NCI-H1417 treated with DMSO at 0.1 percent for 48 hours (cell line): ENCODE measurements at places on chromosomes 16 and 17.

DNA sequence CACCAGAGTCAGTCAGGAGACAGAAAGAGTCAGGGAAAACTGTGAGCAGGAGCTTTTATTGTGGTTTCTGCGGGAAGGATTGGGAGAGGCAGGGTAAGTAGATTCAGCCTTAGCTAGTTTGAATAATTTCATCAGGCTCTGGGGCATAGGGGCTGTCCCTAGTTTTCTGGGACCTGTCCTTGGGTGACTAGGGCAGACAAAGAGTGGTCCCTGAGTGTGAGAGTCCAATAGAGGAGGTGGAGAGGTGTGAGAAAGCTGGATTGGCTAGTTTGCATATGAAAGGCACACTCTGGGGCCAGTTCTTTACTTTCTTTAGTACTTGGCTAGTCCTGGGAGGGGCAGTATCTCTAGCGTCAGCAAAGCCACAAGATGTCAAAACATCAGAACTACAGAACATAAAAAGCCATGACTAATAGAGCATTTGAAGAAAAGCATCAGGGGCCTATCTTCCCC, 255.6 kb downstream of the HS3ST3A1 start:
- DNase-seq, result no peak

GRCh38 chr16:48612611-48613010, 2.6 kb upstream of the N4BP1 start:
- no peak for DNase-seq

DNA sequence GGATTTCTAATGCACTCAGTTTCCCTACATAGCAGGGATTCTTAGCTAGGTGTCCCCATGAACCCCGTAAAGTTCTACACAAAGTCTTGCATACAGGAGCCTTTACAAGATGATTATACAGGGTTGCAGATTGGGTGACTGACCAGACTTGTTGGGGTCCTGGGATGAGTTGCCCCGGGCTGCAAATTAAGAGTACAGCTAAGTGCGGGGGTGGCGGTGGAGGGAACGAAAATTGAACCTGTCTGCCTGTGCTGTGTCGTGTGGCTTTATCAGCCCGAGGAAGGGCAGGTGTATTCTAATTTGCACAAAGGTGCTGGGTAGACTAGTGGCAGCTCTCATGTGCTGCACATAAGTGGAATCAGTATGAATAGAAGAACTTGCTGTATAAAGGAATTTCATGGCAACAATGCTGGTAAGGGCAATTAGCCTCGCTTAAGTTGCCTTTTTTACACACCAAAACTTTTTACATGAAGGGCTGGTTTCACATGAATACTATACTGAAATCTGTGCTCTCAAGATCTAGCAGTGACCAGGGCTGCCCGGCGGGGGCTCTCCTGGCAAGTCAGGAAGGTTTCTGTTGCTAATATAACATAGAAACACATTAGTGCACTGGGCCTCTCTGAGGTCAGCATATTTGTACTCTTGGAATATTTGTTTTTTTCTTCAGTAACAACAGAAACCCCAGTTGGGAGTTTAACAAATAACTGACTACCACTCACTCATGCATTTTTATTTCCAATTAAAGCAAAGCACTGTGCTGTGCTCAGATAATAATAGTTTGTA, 50.7 kb downstream of the ADCY7 start:
- no peak for DNase-seq

- no peak for DNase-seq
Observed at GRCh38 chr16:10180771-10181163, 1.5 kb downstream of the GRIN2A start.

- DNase-seq, result no peak
Observed at GRCh38 chr17:4938688-4939545, 929 bp downstream of the SLC25A11 start.

- DNase-seq, result no peak
Observed at GRCh38 chr16:88691924-88692560, 5.7 kb upstream of the SNAI3 start.

- DNase-seq, result no peak
Observed at GRCh38 chr16:87484487-87485331, 8.1 kb downstream of the ZCCHC14 start.

DNA sequence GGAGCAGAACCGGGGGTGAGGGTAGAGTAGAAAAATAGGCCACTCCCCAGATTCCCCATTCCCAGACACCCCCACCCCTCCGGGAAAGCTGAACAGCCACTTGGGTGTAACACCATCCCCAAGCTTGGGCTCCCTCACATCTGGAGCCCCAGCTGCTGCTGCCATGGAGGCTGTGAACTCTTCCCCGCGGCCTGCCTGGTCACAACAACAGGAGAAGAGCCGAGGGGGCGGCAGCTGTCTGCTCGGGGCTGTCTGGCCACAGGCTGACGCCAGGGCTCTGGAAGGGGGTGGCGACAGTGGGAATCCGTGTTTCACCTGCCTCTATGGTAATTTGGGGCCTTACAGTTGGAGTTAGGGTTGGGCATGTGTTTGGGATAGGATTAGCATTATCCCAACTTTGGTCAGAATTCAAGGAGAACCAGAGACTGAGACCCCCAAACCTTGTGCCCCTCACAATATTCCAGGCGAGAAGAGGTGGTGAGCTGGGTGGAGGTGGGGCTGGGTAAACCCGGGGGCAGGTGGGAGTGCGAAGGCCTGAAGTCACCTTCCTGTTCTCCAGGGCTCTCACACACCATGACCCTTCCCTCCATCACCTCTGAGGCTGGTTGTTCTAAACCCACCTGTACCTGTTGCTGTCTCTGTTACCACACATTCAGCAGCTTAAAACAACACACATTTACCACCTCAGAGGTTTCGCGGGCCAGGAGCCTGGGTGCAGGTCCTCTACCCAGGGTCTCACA, 29.7 kb upstream of the NXPH3 start:
- no peak for DNase-seq

GRCh38 chr17:12053552-12053951, 32.9 kb downstream of the MAP2K4 start:
- no peak for DNase-seq

- peak; percentile 14 for DNase-seq
Observed at GRCh38 chr17:57892820-57893595, 43.2 kb upstream of the MRPS23 start.
